ENCODE measurements at places on chromosomes 3 and 15. TPM values are rescaled to one million over a fixed set of nuclear protein-coding genes. Genes with fewer than 3 reads are reported as not detected.

The RARRES1 gene
- total RNA-seq, result 166 TPM

The TMEM108 gene
- total RNA-seq, result not detected

The GOLGA6A gene
- not detected for total RNA-seq

The CHRFAM7A gene
- total RNA-seq, result 0.14 TPM

The GRAMD2A gene
- 0.55 TPM for total RNA-seq

The ROBO2 gene
- total RNA-seq, result 24.9 TPM

The FEM1B gene
- total RNA-seq, result 34.9 TPM

Data from smooth muscle cell of bladder (primary cell).